Activated naive CD4-positive, alpha-beta T cell (primary cell): ENCODE measurements at places on chromosomes 2 and 18.

DNA sequence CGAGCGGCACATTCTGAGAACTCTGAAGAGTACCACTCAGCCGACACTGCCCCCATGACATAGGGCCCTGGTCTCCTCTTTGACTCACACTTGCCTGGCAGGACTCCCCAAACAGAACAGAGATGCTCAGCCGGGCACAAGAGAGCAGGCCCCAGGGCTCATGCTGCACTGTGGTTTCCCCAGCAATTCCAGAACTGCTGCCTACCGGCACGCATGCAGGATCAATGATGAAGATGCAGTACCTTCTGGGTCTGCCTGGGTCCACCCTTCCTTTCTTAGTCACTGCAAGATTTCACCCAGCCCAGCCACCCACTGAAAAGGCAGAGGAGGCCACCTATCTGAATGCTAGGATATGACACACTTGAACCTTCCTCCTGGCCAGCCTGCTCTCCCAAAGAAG is 49.4 kb downstream of the BCL11A start:
- DNase-seq: no peak

DNA sequence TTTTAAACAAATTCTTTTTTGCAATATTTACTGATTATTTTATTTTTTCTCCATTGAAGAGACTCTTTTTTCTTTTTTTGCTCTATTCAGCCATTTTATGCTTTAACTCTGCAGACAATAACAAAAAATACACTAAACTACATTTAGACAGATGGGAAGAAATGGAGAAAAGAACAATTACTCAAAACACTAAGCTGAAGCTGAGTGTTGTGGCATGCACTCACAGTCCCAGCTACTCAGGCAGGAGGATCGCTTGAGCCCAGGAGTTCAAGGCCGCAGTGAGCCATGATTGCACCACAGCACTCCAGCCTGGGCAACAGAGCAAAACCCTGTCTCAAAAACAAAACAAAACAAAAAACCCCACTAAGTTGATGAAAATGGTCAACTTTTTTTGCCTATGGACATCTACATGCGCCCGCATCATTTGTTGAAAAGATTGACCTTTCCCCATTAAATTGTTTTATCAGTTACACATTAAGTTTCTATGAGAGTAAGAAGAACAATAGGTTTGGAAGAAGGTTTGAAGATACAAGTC is 43.0 kb downstream of the E2F6 start:
- no peak for DNase-seq

GRCh38 chr2:102439065-102439695 is 16.2 kb downstream of the IL18RAP start:
- DNase-seq: no peak

DNA sequence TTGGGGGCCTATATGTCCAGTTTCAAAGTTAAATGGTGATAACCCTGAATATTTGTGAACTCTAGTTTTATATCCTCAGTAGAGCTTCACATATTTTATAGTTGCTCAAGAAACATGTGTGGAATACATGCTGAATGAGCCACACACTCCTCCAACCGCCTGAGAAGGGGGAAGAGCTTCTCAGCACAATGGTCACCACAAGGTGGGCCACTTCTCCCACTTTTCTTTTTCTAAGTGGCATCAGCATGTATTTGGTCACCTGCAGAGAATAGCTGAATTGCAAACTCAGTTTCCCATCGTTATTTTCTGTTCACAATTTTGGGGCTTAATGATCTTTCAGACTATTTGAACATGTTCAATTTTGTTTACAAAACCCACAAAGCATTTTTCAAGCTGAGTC is 340.5 kb downstream of the PARD3B start:
- no peak for DNase-seq

DNA sequence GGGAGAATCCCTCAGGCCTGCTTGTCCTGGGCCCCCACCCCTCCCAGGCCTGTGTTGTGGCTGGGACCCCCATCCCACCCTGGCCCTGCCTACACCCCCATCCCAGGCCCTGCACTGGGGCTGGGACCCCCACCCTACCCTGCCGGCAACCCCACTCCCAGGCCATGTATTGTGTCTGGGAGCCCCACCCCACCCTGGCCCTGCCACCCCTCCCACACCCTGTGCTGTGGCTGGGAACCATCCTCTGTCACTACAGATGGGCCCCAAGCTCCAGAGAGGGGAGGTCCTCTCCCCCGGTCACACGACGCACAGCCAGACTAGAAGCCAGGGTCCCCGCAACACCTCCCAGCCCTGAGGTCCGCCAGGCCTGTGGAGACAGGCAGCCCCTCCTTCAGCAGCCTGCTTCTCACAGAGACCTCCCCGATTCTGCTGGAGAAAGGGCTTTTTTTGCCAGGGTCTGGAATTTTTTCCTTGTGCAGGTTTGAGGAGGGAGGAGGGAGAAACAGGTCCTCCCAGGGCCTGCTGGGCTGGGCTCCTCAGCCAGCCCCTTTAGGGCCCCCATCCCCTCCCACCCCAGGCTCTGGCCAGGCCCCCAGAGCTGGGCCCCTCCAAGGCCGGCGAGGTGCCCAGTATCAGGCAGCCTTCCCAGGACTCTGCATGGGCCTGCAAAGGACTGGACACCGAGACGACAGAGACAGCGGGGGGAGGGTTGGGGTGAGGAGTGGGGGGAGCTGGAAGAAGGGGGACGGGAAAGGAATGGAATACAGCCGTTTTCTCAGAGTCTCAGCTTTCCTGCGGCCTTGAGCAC is 28.0 kb downstream of the KIF1A start:
- no peak for DNase-seq

- no peak for DNase-seq
Measured at GRCh38 chr2:40219141-40219540, 232.7 kb downstream of the SLC8A1 start.

- DNase-seq: no peak
Measured at GRCh38 chr2:119063177-119063576, 95.4 kb downstream of the C1QL2 start.
